ENCODE measurements at places on chromosomes 7 and 10.

- DNase-seq = no peak
Measured at GRCh38 chr10:73814896-73815718, 3.7 kb upstream of the NDST2 start.

DNA sequence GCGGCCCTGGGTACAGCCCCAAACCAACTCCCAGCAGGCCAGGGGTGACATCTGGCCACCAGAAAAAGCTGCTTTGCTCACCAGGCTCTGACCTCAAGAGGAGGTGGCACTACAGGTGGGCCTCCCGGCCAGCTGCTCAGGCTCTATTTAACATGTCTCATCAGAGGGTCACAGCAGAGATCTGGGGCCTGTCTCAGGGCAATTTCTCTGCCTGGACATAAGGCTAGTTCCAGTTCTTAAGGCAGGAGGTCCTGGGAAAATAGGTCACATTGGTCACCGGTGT is 88.6 kb downstream of the GFRA1 start:
- no peak for DNase-seq

GRCh38 chr7:47719675-47720074 is 137.8 kb upstream of the TNS3 start:
- no peak for DNase-seq

DNA sequence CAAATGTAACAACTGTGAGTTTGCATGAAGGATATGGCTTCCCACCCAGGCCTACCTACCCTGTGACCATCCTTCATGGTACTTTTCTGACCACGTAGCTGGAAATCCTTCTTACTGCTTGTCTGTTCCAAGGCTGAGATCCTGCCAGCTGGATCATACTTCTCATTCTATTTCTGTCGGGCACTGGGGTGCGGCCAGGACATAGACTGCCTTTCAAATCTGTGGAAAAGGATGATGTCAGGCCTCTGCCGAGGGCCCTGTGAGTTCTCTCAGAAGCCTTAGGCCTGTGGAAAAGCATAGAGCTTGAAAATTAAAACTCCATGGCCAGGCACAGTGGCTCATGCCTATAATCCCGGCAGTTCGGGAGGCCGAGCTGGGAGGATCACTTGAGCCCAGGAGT is 10.0 kb downstream of the VWC2 start:
- DNase-seq = no peak

- no peak for DNase-seq
Measured at GRCh38 chr7:19404912-19405329, 259.7 kb upstream of the FERD3L start.

- DNase-seq = no peak
Measured at GRCh38 chr7:111096997-111097396, 6.1 kb downstream of the LRRN3 start.

DNA sequence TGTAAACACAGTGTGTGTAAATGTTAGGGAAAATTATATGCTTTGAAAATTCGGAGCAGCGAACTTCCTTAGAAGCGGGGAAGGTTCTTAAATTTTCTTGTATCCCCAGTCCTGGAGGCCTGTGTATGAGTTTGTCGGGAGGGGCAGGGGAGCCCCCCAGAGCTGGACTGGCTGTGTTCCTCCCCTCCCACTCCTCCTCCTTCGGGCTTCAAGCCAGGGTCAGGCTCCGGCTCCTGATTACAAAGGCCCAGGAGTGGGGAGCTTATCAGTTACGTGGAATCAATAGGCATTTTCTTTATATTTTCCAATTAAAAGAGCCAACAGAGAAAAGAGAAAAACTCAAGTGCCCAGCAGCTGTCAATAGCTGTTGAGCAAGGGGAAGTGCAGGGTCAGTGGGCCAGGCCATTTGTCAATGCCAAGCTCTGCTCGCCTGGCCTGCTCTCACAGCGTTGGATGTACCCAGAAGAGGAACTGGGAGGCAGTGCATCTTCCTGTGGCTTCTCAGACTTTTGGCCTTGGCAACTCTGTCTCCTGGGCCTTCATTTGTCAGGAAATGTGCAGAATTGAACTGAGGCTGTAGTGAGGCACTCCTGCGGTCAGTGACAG is 156.9 kb upstream of the PCBD1 start:
- no peak for DNase-seq

DNA sequence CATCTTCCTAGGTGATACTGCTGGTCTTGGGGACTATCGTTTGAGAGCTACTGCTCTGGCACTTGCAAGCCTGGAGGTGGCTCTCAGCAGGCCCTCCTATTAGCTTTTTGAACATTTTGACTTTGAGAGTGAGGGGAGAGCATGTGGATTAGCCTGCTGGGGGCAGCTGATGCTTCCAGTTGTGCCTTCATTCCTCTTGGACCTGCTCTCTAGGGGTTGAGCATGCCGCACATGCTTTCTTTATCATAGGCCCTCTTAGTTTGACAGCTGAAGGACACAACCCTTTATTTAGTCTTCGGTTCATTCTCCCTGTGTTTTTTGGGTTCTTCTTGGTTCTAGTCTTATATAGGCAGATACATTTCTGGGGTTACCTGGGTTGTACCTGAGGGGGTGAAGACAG is 132.1 kb downstream of the GALNT17 start:
- DNase-seq = no peak

GRCh38 chr10:118983263-118983662 is 46.3 kb upstream of the NANOS1 start:
- no peak for DNase-seq

- no peak for DNase-seq
Measured at GRCh38 chr7:36535866-36536664, 146.4 kb downstream of the ANLN start.

DNA sequence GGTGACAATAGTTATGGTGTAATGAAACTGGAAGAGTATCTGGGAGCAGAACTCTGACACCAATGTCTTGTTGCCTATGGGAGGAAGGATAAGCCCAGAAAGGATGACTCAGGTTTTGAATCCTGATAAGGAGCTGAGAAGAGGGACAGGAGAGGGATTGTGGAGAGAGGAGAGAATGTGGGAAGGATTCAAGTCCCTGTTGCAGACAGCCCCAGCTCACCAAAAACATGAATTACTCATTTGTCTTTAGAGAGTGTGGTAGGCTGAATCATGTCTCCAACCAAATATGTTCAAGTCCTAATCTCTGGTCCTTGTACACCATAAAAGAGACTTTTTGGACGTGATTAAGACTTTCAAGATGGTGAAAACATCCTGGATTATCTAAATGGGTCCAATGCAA is 206.9 kb upstream of the PHYHIPL start:
- no peak for DNase-seq

DNA sequence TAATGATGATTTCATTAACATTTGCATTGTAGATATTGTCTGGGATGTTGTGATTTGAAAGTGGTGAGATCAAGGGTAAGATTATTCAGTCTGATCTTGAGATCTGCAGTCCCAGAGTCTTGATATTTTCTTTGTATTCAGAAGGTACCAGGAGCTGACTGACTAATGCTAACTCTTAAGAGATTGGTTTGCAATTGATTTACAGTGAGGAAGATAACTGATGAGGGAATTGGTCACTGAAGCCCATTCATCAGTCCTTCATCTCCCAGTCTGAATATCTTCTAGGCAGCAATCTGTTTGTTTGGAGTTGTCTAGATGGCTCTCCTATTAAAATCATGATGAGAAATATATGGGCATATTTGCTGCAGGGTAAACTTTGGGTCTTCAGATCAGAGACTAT is 473.7 kb downstream of the ARL4A start:
- DNase-seq = no peak

- no peak for DNase-seq
Measured at GRCh38 chr7:128271471-128271941, 30.4 kb downstream of the LEP start.

GRCh38 chr10:119403921-119404320 is 138.6 kb downstream of the RGS10 start:
- no peak for DNase-seq

DNA sequence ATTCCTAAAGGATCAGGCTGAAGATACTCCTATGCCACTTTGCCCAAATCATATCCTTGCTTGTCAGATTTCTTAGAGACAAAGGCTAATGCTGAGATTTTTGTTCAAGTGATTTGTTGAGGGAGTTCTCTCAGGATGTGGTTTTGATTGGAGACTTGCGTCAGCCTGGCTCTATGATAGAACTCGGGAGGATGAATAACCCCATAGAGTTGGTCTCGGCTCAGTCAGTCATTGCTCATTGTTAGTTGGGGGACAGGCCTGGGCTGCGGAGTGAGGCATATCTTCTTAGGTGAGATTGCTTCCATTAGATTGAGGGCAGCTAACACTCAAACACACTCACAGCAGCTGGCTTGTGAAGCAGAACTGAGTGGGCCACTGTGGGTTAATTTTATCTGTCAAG is 203.4 kb downstream of the KIF20B start:
- DNase-seq = no peak

- DNase-seq = no peak
Measured at GRCh38 chr7:147885869-147886268, 704.7 kb upstream of the C7orf33 start.

GRCh38 chr10:44178856-44179255 is 206.0 kb downstream of the CXCL12 start:
- no peak for DNase-seq

GRCh38 chr7:155858521-155859061 is 46.3 kb upstream of the SHH start:
- no peak for DNase-seq

- no peak for DNase-seq
Measured at GRCh38 chr10:48494611-48495010, 110.3 kb downstream of the ARHGAP22 start.

GRCh38 chr7:45259966-45260646 is 102.5 kb downstream of the RAMP3 start:
- no peak for DNase-seq

GRCh38 chr7:136116186-136116585 is 139.0 kb upstream of the MTPN start:
- DNase-seq = no peak

DNA sequence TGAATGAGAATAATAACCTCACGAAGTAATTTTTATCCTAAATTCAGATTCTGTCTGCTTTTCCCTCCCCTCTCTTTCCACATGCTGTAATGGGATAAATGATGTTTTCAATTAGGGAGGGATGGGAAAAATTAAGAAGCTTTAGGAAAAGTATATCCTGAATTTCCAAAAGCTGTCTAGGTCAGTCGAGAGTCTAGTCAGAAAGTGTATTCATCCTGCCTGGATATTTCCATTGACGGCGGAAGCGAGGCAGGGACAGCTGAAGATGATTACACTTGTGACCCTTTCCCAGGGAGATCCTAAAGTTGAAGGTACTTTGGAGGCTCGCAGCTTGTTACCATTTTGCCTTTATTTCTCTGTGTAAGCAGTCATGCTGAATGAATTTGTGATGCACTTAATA is 204.1 kb downstream of the ZNF365 start:
- no peak for DNase-seq

DNA sequence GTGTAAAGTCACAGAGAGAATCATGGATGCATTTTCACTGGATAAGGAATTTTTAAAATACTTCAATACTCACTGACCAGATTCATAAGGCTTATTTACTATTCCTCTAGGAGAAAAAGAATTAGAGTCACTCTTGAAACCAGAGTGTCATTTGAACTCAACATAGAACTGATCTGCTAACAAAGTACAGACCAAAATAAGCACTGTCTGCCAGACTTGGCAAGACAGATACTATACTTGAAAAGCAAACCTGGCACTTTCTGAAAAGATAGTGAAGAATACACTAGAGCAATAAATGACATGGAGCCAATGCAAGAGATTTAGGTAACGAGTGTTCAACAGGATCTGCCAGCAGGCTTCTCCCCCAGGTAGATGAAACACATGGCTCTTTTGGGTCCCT is 215.3 kb downstream of the CHCHD3 start:
- DNase-seq = no peak

- no peak for DNase-seq
Measured at GRCh38 chr7:101999393-101999792, 182.0 kb downstream of the CUX1 start.

DNA sequence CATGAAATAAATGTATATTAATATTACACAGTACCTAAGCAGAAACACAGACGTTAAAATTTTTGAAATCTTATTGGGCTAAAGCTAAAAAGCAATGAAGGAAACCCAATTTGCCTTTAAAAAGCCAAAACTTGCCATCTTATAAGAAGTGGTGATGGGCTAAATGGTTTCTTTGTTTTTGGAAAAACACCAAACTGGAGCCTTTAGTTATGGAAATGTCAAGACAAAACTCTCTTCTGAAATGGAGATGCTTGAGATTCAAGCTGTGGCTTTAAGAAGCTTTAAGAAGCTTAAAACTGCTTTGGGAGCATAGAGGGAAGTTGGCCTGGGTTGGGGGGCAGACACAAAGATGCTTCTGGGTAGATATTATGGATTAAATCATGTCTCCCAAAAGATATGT is 277.0 kb downstream of the GFRA1 start:
- DNase-seq = no peak

Measured in DMS153 (cell line).